ENCODE measurements at places on chromosomes 5 and 9.

GRCh38 chr9:32426278-32426939 is 42.0 kb downstream of the ACO1 start:
- DNase-seq = no peak

DNA sequence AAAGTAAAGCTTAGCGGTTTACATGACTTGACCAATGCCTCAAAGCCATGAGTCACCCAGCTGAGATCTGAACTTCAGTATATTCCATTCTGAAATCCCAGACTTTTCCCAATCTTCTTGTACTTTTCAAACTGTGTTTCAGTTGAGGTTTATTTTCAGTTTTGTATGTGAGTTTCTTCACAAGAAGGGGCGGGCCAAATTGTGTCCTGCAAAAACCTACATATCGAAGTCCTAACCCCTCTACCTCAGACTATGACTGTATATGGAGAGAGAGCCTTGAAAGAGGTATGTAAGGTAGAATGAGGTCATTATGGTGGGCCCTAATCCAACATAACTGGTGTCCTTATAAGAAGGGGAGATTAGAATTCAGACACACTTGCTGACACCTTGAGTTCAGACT is 666 bp upstream of the TLR4 start:
- DNase-seq = no peak

GRCh38 chr9:133355881-133356357 is 368 bp downstream of the SURF1 start:
- no peak for DNase-seq

GRCh38 chr9:113151696-113152630 is 1.2 kb downstream of the SLC31A2 start:
- no peak for DNase-seq

GRCh38 chr9:87157366-87158031 is 210.2 kb upstream of the GAS1 start:
- DNase-seq = no peak

DNA sequence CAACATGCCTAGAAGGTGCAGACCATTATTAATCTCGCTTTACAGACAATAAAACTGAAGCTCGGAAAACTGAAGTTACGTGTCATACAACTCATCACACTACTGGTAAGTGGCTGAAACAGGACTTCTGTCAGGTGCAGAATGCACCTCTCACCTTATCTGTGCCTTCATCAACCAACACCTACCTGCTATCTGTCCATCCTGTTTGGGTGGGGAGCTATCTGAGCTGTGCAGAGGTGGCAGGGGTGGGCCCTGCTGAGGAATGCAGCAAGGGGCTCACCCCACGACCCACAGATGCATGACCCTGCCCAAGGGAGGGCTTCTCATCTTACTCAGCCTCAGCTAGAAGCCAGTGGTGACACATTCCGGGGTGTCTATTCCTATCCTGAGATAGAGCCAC is 81.6 kb downstream of the SLIT3 start:
- no peak for DNase-seq

- peak; percentile 89 for DNase-seq
Observed at GRCh38 chr5:173743641-173744343, 127.3 kb upstream of the BOD1 start.

- DNase-seq = no peak
Observed at GRCh38 chr9:14907360-14907685, 2.9 kb downstream of the FREM1 start.

- no peak for DNase-seq
Observed at GRCh38 chr5:109844148-109844547, 154.4 kb downstream of the MAN2A1 start.

DNA sequence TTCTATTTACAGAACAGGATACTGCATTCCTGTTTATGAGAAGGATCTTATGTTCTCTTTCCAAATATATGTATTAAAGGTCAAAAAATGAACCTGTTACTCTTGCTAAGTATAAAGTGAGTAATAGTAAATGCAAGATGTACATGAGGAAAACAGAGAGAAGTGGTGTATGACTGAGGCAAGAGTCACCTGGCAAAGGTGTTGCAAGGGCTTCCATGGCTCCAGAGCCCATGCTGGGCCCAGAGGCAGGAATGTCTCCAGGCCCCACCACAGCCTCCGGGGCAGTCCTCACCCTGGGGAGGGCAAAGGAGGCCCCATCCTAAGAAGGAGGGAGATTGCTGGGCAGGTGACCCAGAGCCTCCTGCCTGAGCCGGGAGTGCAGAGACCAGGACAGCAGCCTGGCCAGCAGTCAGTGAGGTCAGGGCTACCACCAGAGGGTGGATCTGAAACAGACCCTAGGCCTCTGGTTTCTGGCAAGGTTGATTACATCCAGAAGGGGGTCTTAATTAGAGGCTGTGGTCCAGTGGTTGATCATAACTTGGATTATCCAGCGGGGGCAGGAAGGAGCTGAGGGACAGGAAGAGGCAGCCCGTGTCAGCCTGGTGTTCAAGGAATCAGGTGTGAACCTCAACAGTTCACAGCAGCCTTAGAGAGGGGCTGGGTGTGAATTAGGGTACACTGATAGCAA is 57.3 kb upstream of the CPLX2 start:
- no peak for DNase-seq

GRCh38 chr9:89850153-89850552 is 245.3 kb downstream of the GADD45G start:
- no peak for DNase-seq

DNA sequence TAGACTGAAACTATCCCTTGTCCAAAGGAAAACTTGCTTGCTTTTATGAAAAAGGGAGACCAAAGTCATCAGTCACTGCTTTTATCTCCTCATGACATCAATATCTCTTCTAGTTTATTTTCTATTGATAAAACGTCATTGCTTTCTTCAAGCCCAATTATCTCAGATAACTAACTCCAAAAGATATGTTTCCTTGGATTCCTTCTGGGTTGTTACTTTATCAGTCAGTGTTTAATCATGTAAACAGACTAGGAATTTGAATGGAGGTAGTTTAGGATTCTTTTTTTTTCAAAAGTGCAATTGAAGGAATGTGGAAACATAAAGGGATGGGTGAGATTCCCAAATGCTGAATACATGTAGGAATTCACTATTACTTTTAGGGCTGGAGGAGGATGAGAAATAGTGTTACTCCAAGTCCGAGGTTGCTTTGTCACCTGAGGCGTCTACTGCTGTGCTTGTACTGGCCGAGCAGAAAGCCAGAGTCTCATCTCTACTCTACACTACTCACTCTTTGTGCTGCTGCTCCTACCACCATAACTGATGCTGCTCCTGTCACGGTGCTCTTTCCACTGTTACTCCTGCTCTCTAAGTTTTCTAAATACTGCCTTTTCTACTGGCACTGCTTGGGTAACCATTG is 1697.1 kb upstream of the NUDT12 start:
- DNase-seq = no peak

GRCh38 chr5:93257616-93258015 is 323.4 kb downstream of the NR2F1-AS1 start:
- DNase-seq = no peak

DNA sequence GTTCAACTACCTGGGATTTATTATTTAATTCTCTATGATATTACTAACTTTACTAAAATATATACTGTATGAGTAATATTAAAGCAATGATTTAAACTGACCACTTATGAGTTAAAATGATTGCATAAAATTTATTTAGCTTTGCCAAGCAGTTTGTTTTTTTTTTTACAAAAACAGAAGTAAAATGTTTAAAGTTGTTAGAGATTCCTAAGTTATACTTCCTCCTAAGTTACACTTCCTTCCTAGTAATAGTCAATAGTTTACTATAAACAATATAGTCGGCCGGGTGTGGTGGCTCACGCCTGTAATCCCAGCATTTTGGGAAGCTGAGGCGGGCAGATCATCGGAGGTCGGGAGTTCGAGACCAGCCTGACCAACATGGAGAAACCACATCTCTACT is 23.7 kb upstream of the LRRC19 start:
- DNase-seq = no peak

DNA sequence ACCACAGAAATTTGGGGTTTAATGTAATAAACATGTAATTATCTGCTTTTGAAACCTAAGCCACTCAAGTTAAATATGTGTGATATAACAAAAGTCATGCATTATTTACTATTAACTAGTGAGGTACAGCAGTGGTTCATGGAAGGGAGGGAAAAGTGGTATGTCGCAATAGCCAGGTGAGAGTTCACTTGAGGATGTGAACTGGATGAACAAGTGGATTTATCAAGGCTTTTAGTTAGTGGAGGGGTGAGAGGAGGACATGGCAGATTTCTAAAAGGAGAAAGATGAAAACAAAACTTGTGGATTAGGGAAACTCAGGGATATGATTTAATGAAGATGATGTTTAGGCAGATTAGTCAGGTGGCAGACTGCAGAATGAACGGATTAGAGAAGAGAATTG is 141.3 kb upstream of the NFIB start:
- no peak for DNase-seq

DNA sequence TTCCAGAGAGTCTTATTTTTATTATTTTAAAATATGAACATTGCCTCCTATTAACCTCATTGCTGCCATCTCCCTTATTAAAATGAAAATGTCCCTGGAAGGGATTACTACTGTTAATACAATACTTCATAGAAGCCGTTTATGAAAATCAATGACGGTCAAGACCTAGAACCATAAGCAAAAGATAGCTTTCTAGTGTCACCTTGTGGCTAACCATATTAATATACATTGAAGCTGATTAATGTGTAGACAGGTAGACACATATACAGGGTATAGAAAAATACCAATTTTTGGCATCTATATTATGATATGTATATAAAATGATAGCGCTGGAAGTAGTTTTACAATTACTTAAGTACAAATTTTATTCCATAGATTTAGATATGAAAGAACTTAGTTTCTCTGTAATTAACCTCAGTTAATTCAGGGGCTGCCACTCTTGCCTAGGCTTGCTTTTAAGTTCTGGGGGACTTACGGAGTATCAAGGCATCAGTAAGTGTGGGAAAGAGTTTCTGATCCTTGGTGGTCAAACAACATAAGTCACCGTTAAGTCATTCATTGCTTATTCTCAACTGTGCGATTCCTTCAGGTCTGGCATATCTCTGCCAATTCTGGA is 2.5 kb upstream of the YTHDC2 start:
- DNase-seq = peak; percentile 42

DNA sequence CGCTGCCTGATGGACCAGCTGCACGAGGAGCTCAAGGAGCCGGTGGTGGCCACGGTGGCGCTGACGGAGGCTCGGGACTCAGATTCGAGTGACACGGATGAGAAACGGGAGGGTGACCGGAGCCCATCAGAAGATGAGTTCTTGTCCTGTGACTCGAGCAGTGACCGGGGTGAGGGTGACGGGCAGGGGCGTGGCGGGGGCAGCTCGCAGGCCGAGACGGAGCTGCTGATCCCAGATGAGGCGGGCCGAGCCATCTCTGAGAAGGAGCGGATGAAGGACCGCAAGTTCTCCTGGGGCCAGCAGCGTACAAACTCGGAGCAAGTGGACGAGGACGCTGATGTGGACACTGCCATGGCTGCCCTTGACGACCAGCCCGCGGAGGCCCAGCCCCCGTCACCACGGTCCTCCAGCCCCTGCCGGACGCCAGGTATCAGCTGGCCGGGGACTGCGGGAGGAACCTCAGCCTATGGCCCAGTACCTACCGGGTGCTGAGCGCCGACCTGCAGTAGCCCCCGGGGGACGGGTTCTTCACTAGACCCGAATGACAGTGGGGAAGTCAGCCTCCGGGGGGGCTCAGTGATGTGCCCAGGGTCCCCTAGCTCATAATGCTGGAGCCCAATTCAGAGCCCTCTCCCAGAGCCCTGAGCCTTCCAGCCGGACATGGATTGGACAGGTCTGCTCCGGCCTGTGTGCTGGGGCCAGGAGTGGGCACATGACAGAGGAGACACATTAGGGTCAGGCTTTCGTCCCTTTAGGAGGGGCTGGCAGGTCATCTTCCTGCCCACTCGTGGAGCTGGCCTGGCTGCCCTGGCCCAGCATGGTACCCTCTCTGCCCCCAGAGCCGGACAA is 33.0 kb downstream of the USP20 start:
- DNase-seq = no peak

DNA sequence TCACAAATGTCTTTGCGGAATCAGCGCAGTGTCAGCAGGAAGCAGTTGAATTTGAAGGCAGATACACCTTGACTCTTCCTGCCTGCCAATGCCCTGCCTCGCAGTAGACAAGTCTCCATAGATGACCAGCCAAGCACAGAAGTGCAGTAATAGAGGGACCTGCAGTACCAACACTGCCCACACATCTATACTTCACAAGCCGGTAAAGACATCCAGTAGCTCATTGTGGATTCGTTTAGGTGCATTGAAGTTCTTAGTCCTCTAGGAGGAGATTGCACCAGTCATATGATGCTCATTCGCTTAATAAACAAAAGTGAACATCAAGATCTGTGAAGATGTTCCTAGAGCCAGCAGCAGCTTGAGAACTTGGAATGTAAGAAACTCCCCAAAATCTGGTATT is 7.1 kb upstream of the IFNA2 start:
- peak; percentile 68 for DNase-seq

DNA sequence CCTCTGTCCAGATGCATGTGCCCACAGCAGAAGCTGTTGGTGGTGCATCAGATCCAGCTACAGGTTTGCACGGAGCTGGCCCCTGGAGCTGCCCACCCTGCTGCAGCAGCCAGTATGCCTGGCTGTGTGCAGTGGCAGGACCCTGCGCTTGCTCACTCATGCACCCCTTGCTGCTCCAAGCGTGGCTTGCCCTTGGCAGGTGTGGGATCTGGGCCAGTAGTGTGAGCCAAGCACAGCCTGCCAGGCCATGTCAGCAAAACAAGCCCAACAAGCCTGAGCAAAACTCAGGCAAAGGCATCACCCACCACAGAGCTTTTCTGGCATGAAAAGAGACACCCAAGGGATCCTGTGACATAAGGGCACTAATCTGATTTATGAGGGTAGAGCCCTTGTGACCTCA is 18.3 kb upstream of the ECPAS start:
- DNase-seq = no peak

DNA sequence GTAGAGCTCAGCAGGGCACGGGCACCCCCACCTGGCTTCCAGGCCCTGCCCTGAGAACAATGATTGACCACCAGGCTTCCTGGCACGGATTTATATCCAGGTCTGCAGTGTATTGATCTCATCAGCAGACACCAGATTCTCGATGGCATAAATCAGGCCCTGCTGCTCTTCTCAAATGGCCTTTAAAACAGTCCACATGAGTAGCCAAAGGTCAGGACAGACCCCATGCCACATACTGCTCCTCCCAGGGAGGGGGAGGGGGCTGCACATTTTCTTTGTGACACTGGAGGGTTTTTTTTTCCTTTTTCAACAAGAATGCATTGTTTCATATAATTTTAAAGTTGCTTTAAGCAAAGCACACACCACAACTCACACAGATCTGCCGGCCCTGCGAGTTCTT is 85.4 kb downstream of the SEMA4D start:
- no peak for DNase-seq

GRCh38 chr9:117414906-117415331 is at the start of gene ASTN2:
Gene ASTN2, minus strand, starts transcription at chr9:117415057. Its CDS starts 119 bp downstream, at chr9:117414938.
- DNase-seq = no peak

DNA sequence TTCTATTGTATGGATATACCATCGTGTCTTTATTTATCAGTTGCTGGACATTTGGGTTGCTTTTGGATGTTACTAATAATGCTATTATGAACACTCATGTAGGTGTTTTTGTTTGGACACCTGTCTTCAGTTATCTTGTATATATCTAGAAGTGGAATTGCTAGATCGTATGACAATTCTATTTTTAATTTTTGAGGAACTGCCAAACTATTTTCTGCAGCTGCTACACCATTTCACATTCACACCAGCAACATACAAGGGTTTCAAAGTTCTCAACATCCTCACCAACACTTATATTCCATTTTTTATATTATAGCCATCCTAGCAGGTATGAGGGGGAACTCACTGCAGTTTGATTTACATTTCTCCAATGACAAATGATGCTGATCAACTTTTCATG is 324.6 kb downstream of the CAAP1 start:
- no peak for DNase-seq

- peak; percentile 67 for DNase-seq
Observed at GRCh38 chr9:122095010-122095767, 2.1 kb upstream of the TTLL11 start.

- DNase-seq = peak; percentile 76
Observed at GRCh38 chr5:107248066-107248695, 422.6 kb downstream of the EFNA5 start.

Data from GM12865 (cell line).